Osteoblast (primary cell): ENCODE measurements at places on chromosomes 12 and 14. TPM values are rescaled to one million over a fixed set of nuclear protein-coding genes. Genes with fewer than 3 reads are reported as not detected.

DNA sequence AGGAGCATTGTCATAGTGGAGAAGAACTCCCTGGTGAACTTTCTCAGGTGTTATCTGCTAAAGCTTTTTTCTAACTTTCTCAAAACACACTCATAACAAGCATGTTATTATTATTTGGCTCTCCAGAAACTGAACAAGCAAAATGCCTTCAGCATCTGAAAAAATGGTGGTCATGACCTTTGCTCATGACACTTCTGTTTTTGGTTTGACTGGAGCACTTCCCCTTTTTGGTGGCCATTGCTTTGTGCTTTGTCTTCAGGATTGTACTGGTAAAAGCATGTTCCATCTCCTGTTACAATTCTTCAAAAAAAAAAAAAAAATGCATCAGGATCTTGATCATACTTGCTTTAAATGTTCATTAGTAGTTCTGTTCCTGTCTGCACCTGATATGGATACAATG, 1241.6 kb upstream of the USP15 start:
- DNase-seq: no peak

GRCh38 chr12:128586451-128587029, 237.2 kb downstream of the SLC15A4 start:
- no peak for DNase-seq

DNA sequence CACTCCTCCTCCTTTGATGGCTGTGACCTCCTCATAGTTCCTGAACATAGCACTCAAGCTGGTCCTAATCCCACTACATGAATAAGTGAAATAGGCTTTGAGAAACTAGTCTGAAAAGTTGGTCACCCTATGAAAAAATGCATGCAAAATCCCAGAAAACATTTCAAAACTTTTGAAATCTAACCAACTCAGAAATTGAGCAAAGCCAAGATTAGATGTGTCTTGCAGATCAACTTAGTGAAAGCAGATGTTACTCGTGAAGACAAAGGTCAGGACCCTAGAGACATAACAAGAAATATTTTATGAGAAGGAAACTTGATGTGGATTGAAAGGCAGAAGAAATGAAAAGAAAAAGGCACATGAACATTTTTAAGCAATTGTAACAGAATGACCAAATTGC, 63.3 kb downstream of the TSHR start:
- no peak for DNase-seq

GRCh38 chr14:76950055-76951020, 78.2 kb downstream of the IRF2BPL start:
- DNase-seq: peak; percentile 89

DNA sequence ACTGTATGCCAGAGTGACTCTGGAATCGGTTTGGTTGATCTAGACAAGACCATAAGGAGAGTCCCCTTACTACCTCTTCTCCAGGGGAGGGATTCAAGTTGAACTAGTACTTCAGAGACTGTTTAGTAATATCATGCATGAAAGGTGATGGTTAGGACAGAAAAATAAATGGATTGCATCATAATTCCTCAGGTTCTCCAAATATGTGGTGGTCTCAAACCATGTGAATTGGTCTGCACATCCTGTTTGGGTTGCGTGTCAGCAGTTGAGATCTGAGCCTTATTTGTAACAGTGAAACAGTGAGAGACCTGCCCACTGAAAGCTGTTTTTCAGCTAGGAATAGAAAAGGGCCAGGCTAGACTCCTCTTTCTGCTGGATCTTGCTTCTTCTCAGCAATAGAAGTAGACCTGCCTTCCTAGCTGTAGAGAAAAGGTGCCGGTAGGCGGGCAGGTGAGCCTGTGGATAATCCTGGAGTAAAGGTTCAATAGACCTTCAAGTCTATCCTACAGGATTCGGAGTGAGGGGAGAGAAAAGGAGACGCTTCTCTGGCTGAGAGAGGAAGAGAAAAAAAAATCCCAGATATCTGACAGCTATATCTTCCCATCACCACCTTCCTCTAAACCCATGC, 258.5 kb upstream of the E2F7 start:
- no peak for DNase-seq

GRCh38 chr12:110677206-110677911, 11.6 kb downstream of the HVCN1 start:
- DNase-seq: peak; percentile 51

- peak; percentile 68 for DNase-seq
Observed at GRCh38 chr14:93028724-93029076, 87.0 kb downstream of the ITPK1 start.

GRCh38 chr12:30151831-30152230, 368.1 kb upstream of the TMTC1 start:
- DNase-seq: no peak

- no peak for DNase-seq
Observed at GRCh38 chr12:119631930-119632678, 35.8 kb upstream of the PRKAB1 start.

DNA sequence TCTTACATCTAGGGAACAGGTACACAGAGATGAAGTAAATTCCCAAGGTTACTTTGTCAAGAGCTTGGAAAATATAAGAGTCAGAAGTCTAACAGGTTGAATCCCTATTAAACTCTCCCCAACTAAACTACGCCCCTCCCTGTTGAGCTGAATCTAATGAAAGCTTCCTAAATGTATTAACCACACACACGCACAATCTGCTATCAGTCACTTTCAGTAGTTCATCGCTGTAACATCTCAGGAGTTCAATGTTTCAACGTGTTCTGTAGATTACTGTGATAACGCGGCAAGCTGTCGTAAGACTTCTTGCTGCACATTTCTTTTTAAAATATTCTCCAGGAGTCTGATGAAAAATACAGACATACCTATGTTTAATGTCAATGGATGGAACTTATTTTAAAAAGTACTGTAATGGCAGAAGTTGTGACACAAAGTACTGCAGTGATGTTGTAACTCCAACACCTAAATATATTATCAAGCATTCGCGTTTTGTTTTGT, 612 bp upstream of the SLC25A3 start:
- DNase-seq: peak; percentile 74

DNA sequence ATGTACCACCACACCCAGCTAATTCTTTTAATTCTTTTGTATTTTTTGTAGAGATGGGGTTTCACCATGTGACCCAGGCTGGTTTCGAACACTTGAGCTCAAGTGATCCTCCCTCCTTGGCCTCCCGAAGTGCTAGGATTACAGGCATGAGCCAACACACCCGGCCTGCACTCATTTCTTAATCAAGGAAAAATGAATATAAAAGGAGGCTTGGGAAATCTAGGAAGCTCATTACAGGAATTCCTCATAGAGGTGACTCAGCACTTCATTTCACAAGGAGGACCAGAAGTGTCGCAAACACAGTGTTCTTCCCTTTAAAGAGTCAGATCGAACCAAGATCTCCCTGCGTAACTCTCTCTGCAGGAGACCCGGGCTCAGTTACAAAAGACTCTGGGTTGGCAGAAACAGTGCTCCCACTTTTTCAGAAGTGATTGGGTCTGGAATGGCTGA, 30.3 kb downstream of the NFKBIA start:
- DNase-seq: peak; percentile 94

DNA sequence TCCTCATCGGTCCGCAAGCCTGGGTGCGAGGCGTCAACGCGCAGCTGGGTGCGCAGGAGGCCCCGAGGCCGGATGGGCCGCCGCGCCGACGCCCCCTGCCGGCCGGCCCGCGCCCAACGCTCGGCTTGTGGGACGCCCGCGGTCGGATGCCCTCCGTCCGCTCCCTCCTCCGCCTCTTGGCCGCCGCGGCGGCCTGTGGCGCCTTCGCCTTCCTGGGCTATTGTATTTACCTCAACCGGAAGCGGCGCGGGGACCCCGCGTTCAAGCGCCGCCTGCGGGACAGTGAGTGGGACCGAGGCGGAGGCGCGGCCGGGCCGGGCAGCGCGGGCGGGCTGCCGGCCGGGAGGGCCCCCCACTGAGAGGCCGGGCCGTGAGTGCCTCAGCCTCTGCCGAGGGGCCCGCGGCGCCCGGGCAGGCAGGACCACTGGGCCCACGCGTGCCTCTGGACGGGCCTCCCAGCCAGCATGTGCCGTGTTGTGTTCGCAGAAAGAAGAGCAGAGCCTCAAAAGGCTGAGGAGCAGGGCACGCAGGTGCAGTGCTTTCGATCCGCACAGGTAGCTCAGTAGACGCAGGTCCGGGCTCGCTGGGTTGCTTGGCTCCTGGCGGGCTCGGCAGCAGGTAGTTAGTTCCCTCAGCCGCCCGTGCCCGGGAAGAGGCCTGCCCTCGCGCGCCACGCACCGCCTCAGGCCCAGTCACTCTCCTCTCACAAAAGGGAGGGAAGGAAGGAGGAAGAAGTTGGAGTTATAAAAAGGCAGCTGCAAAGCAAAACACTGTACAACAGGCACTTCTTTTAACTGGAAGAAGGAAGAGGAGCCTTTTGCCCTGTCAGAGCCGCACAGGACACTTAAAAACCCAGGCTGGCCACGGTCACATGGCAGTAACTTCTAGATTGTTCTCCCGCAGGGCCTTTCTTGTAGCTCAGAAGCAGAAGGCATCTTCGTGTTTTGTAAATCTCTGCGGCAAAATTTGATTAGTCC, at the start of gene TOMM20L:
TOMM20L (plus strand) TSS at position 119 of the 977 bp plus-strand sequence; CDS start at position 147, 28 bp downstream.
- peak; percentile 98 for DNase-seq

- no peak for DNase-seq
Observed at GRCh38 chr12:113262710-113263109, 41.4 kb downstream of the TPCN1 start.

DNA sequence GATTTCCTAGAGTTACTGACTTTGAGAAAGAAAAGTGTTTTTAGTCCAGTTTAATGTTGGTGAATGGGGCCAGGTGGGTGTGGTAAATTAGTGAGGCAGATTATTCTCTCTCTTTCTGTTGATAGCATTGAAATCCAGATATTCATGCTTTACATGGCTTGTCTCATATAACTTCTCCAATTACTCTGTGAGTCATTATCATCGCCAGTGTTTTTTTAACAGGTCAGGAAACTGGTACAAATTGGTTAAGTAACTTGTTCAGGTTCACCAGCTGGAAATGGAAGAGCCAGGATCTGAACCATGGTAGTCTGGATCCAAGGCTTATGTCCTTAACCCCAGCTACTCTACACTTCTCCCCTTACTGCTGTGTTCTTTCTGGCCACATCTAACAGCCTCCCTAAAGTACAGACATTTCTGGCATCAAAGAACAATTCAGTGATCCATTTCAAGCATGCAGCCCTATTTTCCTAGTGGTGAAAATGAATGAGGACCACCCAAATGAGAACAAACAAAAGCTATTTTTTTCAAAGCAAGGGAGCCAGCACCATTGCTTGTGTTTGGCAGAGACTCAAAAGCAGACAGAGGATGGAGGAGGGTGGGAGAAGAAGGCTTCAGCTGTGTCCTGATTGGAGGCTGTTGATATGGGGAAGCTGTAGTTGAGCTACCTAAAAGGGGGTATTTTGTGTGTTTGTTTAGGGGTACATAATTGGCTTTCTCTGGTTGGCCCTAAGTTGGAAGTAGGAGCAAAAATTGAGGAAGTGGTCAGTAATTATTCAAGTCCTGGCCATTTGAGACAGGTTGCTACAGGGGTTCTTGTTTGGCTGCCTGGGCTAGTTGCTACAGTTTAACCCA, 1.7 kb downstream of the IRAK3 start:
- no peak for DNase-seq

DNA sequence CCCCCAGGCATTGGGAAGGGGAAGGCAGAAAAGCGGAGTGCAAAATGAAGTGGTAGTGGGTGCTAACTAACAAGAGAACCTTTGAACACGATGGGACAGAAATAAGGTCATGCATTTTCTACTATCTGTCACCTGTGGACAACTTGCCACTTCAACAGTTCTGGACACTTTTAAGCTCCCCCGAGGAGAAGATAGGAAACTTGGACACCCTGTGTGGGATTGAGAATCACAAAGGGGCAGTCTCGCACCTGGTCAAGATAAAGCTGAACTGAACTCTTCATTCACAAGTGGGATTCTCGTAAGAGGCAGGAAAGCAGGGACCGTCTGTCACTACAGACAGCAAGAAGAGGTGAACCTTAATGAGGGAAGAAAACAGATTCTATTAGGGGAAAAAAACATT, 51.6 kb downstream of the EIF2S3B start:
- DNase-seq: no peak

DNA sequence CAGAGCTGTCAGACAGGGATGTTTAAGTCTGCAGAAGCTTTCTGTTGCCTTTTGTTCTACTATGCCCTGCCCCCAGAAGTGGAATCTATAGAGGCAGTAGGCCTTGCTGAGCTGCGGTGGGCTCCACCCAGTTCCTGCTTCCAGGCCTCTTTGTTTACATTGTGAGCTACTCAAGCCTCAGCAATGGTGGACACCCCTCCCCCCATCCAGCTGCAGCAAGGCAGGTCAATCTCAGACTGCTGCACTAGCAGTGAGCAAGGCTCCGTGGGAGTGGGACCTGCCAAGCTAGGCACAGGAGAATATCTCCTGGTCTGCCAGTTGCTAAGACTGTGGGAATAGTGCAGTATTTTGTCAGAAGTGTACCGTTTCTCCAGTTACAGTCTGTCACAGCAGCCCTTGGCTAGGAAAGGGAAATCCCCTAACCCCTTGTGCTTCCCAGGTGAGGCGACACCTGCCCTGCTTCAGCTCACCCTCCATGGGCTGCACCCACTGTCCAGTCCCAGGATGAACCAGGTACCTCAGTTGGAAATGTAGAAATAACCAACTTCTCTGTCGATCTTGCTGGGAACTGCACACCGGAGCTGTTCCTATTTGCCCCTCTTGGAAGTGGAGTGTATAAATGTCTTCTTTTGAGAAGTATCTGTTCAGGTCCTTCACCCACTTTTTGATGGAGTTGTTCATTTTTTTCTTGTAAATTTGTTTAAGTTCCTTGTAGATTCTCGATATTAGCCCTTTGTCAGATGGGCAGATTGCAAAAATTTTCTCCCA, 213.5 kb upstream of the SLC38A2 start:
- no peak for DNase-seq

- peak; percentile 48 for DNase-seq
Observed at GRCh38 chr14:100618318-100618693, 31.1 kb upstream of the BEGAIN start.

DNA sequence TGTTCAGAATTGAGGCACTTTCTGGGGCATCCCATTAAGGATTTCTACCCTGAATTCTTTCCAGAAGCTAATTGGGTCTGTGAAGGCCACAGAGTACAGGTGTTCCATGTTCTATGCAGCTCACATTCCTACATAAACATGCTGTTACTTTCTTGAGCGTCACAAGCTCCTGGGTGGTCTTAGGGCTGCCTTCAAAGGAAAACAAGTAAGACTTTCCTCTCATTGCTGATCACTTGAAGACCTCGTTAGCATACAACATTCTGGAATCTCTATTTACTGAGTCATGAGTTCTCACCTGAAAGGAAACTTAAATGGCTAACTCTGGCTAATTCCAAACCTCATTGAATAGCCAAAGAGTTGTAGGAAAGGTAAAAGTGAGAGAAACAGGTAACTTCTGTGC, 63.0 kb upstream of the HMGA2 start:
- DNase-seq: no peak

SRRM4 gene
- not detected in 2 replicates for total RNA-seq

CCDC184 gene
- under 0.01 TPM in 1 of 2 replicates, not detected in the other for total RNA-seq

VWF gene
- total RNA-seq: 0.29 and 0.72 TPM in 2 replicates

OR10AD1 gene
- total RNA-seq: not detected in 2 replicates

OS9 gene
- total RNA-seq: 152 and 211 TPM in 2 replicates

MGAT4C gene
- total RNA-seq: under 0.01 TPM in 1 of 2 replicates, not detected in the other

LUM gene
- 1,762 and 1,965 TPM in 2 replicates for total RNA-seq

TEX52 gene
- not detected in 2 replicates for total RNA-seq

LRRIQ1 gene
- under 0.01 TPM in 1 of 2 replicates, not detected in the other for total RNA-seq

ANKRD33 gene
- total RNA-seq: not detected in 2 replicates
